Activated naive CD4-positive, alpha-beta T cell treated with anti-CD3 and anti-CD28 coated beads, Interleukin-2, amount 50 U/mL, for 16 hours (primary cell): ENCODE measurements at places on chromosomes 11 and 22.

DNA sequence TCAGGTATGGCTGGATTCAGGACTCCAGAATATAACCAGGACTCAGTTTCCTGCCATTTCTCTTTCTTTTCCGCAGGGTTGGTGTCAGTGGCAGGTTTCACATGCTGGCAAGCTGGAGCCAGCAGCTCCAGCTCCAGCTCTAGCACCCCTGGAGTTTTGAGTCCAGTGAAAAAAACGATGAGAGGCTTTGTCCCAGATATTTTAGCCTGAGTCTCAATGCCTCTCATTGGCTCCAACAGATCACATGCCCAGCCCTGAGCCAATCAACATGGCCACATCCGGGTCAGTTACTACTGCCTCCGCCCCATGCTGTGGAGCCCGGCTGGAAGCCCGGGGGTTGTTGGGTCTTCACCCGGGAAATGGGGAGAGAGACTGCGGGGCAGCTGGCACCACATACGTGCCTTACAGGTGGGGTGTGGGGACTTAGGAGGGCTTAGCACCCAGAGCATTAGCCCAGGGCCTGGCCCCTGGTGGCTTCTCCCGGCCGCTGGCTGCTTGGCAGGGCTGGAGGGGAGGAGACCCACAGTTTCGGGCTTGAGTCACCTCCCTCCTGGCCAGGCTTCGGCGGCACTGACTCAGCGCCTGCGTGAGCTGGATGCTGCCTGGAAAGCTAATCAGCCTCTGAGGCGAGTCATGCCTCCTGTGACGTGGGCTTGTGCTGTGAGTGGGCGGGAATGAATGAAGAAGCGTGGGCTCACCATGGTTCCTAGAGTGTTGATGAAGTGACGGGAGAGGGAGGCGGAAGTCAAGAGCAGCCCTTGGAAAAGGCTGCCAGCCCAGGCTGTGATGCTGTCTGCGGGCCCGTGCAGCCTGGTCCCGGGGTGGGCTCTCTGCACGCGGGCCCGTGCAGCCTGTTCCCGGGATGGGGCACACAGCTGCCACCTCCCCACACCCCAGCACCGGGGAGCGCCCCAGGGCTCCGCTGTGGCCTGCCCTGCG is 15.3 kb upstream of the MRTFA start:
- DNase-seq: peak; percentile 80

DNA sequence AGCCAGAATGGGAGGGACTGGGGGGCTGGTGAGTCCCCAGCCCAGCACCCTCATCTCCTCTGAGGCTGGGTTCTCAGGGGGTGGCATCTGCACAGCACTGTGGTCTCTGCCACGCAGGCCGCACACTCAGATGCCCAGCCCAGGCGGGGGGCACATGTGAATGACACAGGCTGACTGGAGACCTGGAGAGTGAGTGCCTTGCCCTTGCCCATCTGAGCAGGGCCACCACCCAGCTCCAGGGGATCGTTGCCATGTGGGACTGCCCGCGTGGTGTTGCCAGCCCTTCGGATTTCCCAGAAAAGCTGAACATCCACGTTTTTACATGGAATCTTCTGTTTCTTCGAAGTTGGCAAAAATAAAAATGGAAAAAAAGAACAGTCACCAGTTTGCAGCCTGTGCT is 18.9 kb downstream of the PRDM11 start:
- no peak for DNase-seq

- DNase-seq: peak; percentile 23
Measured at GRCh38 chr11:61482513-61482912, 26.0 kb upstream of the LRRC10B start.

DNA sequence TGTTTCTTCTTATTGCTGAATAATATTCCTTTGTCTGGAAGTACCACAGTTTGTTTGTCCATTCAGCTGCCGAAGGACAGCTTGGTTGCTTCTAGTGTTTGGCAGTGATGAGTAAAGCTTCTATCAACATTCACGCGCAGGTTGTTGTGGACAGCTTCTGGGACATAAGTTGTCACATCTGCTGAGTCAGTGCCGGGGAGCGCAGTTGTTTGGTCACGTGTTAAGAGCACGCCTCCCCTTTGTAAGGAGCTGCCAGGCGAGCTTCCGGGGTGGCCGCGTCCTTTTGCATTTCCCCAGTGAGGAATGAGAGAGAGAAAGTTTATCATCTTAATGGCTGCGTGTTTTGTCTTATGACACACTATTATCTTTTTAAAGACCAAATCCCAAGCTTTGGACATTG is 30.3 kb downstream of the SAMM50 start:
- DNase-seq: no peak

DNA sequence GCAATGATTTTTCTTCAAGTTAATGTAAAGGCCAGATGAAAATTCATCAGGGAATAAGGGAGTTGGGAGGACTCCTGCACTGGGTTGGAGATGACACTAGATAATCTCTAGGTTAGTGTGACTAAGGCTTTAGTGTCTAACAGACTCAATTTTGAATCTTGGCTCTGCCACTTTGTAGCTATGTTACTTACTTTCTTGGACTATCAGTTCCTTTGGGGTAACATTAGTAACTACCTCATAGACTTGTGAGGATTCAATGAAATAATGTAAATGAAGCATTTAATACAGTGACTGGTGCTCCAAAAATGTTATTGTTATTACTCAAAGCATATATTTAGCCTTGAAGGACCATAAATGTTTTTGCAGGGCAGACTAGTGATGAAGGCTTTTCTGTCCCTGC is 9.6 kb upstream of the CCDC89 start:
- no peak for DNase-seq

- DNase-seq: no peak
Measured at GRCh38 chr11:118170231-118170630, 6.2 kb downstream of the SCN2B start.

- no peak for DNase-seq
Measured at GRCh38 chr11:76636826-76637460, 33.6 kb downstream of the LRRC32 start.

DNA sequence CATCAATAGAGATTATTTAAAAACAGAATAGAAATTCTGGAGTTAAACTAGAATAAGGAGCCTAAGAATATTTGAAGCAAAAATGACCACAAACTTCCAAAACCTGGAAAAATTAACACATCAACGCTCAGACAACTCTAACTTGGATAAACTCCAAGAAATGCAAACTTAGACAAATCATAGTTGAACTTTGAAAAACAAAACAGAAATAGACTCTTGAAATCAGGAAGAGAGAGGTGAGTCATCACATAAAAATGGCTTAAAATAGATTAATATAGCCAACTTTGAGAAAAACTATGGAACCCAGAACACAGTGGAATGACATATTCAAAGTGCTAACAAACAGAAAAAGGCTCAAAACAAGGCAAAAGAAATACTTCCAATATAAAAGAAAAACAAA is 974.2 kb downstream of the JRKL start:
- DNase-seq: no peak

GRCh38 chr11:130906616-130907015 is 9.7 kb downstream of the SNX19 start:
- no peak for DNase-seq

GRCh38 chr11:118281284-118281683 is 17.2 kb upstream of the MPZL2 start:
- no peak for DNase-seq

DNA sequence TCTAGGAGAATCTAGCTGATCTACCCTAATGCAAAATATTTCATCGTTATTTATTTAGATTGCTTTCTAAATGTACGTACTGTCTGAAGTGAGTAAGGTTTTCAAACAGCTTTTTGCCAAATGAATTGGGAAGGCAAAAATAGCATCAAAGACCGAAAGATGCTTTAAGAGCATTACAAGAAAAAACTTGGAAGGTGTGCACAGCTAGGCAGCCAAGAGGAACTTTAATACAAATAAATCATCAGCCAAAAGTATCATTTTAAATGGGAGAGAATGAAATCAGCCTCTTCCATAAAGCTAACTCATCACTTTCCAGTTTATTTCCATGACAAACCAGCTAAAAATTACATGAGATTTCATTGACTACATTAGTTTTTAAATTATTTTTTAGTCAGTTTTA is 30.2 kb upstream of the CFAP300 start:
- no peak for DNase-seq

DNA sequence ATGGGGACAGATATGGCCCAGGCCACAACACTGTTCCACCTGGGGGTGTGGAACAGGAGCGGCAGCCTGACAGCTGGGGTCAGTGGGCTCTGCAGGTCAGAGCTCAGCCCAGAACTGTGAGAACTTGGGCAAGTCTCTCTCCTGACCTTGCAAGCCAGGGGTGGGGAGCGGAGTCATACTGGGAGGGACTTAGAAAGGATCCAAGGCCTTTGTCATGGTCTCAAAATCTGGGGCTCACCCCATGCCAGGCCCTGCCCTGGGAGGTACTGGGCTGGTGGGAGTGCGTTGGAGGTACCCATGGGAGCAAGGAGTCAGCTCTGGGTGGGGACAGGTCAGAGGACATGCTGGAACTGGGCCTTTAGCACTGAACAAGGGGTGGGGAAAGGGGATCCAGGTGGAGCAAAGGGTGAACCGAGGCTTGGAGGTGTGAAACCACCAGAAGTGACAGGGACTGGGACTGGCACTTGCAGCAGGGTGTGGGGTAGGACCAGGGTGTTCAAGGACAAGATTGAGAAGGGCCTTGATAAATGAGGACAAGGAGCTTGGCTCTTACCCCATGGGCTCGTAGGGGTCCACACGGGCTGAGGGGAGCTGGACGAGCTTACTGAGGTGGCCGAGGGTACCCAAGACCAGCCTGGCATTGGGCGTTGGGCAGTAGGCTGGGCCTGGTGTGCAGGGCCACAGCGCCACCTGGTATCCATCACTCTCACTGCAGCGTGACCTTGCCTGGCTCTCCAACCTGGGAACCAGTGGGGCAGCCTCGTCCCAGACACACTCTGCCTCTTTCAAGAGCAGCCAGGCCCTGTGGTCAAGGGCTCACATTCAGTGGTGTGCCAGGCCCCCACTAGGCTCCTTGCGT is 7.4 kb upstream of the PMM1 start:
- DNase-seq: no peak

GRCh38 chr11:2207773-2208621 is 36.4 kb upstream of the TH start:
- no peak for DNase-seq

DNA sequence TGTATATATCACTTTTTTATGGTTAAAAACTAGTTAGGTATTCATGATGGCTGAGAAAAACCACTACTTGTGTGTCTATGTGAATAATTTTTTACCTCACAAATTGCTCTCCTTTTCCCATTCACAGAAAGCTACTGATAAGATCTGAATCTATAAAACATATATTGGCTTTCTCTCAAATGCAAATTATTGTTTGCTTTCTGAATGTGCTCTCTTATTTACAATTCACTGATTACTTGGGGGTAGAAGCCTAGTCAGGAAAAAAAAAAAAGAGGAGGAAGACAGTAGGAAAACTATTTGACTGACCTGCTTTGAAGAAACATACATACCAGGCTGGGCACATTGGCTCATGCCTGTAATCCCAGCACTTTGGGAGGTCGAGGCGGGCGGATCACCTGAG is 20.5 kb downstream of the PGM2L1 start:
- DNase-seq: no peak

- DNase-seq: no peak
Measured at GRCh38 chr11:119874660-119875238, 145.7 kb upstream of the NECTIN1 start.

DNA sequence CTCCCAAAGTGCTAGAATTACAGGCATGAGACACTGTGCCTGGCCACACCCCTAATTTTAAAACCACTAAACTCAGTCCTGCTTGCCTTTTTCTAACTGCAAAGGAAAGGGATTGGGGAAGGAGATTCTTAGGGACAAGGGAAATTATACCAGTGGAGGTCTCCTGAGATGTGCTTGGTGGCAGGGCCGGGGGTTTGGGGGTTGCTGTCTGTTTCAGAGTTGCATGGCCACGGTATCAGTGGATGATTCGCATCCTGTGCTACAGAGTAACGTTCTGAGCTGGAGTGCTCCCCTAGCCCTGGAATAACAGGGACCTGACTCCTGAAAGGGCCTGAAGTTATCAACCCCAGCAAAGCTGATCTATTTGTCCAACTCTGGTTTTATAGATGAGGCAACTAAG is 846 bp upstream of the GPHA2 start:
- no peak for DNase-seq

GRCh38 chr11:70882716-70883085 is 369.7 kb downstream of the SHANK2 start:
- no peak for DNase-seq

- no peak for DNase-seq
Measured at GRCh38 chr22:44638971-44639760, 62.8 kb upstream of the PRR5 start.

DNA sequence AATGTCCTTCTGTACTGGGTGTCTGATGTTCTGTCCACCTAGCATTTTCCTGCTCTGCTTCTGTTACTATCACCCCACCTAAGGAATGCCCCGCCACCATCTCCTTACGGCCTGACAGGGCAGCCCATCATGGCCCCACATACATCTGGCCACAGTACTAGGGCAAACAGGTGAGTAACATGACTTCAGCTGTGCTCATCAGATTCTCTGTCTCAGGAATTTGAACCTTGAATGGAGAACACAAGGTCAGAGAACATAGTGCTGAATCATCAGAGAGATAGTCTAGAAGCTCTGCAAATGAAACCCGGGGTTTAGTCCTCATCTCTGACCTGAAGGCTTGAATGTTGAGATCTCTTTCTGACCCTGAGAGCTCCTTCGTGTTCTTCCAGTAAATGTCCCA is 32.4 kb downstream of the ZC3H12C start:
- DNase-seq: no peak

DNA sequence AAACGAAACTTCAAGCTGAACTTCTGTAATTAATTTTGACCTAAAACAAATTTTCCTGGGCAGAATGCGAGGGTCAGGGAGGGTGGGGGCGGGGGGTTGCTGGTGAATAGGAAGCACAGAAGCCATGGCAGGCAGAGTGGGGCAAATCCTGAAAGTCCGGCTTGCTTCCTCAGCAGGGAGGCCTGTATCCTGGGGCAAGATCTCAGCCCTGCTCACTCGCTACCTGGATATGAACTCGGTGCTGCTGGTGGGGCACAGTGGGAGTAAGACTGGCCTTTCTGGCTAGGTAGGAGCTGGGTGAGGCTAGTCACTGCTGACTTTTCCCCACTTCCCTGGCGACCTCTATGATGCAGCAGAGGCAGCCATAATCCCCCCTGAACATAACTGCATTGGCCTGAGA is 168.9 kb upstream of the CHORDC1 start:
- DNase-seq: no peak

DNA sequence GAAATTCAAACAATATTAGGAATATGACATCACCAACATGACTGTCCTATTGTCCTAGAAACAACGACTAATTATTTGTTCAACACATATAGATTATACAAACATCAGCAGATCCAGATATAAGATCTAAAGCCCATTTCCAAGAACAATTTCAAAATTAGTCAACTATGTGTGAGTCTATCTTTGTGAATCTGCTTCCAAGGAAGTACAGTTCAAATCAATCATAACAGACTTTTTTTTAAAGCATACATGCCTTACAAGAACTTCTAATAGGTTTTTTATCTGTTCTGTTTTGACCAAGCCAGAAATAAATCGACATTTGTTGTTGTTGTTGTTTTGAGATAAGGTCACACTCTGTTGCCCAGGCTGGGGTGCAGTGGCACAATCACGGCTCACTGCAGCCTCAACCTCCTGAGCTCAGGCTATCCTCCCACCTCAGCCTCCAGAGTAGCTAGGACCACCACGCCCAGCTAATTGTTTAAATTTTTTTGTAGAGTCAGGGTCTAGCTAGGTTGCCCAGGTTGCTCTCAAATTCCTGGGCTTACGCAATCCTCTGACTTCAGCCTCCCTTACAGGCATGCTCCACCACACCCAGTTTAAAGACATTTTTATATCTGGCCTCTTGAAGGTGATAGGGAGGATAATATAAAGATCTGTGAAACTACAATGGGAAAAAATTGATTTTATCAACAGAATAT is 54.8 kb downstream of the DENND5A start:
- no peak for DNase-seq

GRCh38 chr11:63850920-63851319 is 12.0 kb downstream of the MARK2 start:
- DNase-seq: no peak

GRCh38 chr11:12100841-12101242 is 9.5 kb upstream of the MICAL2 start:
- no peak for DNase-seq
